ENCODE measurements at places on chromosomes 13 and 19.

GRCh38 chr19:43818500-43818899, 8.6 kb upstream of the ZNF283 start:
- no peak for DNase-seq

DNA sequence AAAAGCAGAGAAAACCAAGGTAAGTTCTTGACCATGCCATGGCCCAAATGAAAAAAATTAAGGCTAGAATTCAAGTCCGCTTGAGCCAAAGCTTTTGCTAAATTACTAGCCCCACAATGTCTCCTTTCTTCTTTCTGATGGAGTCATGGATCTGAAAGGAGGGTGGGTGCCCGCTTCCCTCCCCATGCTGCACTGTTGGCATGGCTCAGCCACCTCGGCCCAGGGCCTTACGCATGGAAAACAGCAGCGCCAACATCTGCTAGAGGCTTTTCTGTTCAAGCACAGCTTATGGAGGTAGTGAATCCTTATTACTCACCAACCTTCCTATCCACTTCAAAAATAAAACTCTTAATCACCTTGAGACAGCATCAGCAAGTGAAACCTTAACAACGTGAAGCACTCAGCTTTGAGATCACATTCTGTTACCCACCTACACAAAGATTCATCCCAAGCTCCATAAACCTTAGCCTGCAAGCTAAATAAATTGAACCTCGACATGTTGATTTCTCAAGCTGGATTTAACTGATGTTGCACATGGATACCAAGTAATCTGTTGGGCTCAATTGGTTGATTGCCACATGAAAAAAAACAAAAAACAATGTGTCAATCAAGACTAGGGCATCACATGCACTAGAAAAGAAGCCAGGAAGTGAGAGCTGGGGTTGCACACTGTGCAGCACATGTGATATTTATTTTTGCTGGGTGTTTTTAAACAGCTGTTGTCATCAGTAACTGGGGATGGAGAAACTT, 43.4 kb downstream of the TPT1 start:
- no peak for DNase-seq

DNA sequence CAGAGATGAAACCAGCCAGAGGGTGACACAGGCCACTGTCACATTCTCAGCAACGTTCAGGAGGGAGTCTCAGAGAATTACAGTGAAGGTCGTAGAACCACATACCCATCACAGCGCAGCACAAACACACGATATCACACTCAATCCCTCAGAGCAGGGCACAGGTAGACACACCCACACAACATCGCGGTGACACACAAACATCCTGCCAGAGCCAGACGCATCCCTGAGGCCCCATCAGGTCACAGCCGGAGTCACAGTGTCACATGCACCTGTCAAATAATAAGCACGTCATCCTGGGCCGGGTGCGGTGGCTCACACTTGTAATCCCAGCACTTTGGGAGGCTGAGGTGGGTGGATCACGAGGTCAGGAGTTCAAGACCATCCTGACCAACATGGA, 17.5 kb downstream of the ELAVL3 start:
- DNase-seq: no peak

GRCh38 chr19:17953869-17954268, 13.0 kb upstream of the KCNN1 start:
- DNase-seq: no peak

Data from stimulated activated CD4-positive, alpha-beta T cell treated with anti-CD3 and anti-CD28 coated beads, Interleukin-1b, Interleukin-23, amount 100 ng/mL, for 1 hour (primary cell).